PC-9 (cell line): ENCODE measurements at places on chromosomes 7 and 10.

DNA sequence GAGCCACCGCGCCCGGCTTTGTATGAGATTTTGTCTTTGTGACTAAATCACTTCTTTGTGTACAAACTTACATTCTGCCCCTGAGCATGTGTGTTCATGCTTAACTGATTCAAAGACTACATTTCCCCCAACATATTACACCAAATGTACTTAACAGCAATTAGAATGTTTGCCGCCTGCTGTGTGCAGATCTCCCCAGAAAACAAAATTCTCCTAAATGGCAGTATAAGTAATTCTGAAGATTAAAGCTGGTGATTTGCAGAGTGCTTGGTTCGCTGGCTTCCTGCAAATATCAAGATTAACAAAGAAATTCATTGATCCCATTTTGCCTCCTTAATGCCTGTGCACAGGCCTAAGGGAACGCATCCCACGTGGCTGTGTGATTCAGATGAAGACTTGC lies 230.3 kb downstream of the GALNT17 start:
- no peaks in the 10 kb centered on the region for H3K36me3 ChIP-seq
- no peak for DNase-seq
- H3K4me3 ChIP-seq = no peak overlapping the region
- H3K27me3 ChIP-seq = peaks cover 75% of the 10 kb centered on the region
- no peaks in the 10 kb centered on the region for H3K4me1 ChIP-seq

GRCh38 chr7:155170331-155170730 lies 100.2 kb downstream of the HTR5A start:
- H3K4me1 ChIP-seq = no peaks in the 10 kb centered on the region
- H3K36me3 ChIP-seq = no peaks in the 10 kb centered on the region
- H3K4me3 ChIP-seq = no peak overlapping the region
- peaks cover 95% of the 10 kb centered on the region for H3K27me3 ChIP-seq
- H3K27ac ChIP-seq = no peak overlapping the region

GRCh38 chr10:28463676-28464395 lies 69.1 kb upstream of the WAC start:
- H3K4me1 ChIP-seq = no peaks in the 10 kb centered on the region
- H3K36me3 ChIP-seq = no peaks in the 10 kb centered on the region
- no peak overlapping the region for H3K27ac ChIP-seq
- H3K4me3 ChIP-seq = no peak overlapping the region

DNA sequence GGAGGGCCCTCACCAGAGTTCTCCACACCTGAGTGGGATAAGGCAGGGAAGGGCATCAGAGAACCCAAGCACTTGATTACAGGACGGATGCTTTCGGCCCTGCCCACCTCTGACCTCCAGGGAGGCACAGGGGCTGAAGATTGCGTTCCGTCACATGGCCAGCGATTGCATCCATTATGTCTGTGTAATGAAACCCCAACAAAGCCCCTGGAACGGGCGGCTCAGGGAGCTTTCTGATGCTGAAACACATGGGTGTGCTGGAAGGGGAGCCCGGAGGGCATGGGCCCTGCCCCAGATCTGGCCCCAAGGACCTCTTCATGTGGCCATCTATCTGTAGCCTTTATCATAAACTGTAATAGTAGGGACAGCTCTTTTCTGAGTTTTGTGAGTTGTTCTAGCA lies 117.2 kb downstream of the PTPN20 start:
- H3K27me3 ChIP-seq = no peaks in the 10 kb centered on the region
- H3K4me3 ChIP-seq = no peak overlapping the region
- no peak for DNase-seq
- H3K27ac ChIP-seq = no peak overlapping the region
- no peaks in the 10 kb centered on the region for H3K4me1 ChIP-seq
